ENCODE measurements at places on chromosomes 6 and 20. TPM values are rescaled to one million over a fixed set of nuclear protein-coding genes. Genes with fewer than 3 reads are reported as not detected.

The PLCB4 gene
- 19.9 TPM for total RNA-seq

The PHACTR3 gene
- total RNA-seq: 0.14 TPM

The C6orf118 gene
- total RNA-seq: 0.04 TPM

The MAK gene
- total RNA-seq: 0.17 TPM

The PRR18 gene
- total RNA-seq: 0.55 TPM

The CDS2 gene
- total RNA-seq: 38.1 TPM

The NCOA3 gene
- total RNA-seq: 27.3 TPM

The IFT52 gene
- 35.4 TPM for total RNA-seq

The OR2B6 gene
- not detected for total RNA-seq

The ELOVL4 gene
- 2.8 TPM for total RNA-seq

The CDKAL1 gene
- 17.9 TPM for total RNA-seq
